GM06990 (cell line): ENCODE measurements at places on chromosomes 11 and 22.

- DNase-seq = no peak
These were observed 11.2 kb downstream of the KREMEN1 start for GRCh38 chr22:29083933-29084591.

- no peak for DNase-seq
These were observed 73.0 kb downstream of the ZBTB44 start for GRCh38 chr11:130241713-130242112.

- no peak for DNase-seq
These were observed 54.0 kb upstream of the PITPNB start for GRCh38 chr22:27972732-27973698.

- no peak for DNase-seq
These were observed 44.6 kb downstream of the RDX start for GRCh38 chr11:110251836-110252235.

DNA sequence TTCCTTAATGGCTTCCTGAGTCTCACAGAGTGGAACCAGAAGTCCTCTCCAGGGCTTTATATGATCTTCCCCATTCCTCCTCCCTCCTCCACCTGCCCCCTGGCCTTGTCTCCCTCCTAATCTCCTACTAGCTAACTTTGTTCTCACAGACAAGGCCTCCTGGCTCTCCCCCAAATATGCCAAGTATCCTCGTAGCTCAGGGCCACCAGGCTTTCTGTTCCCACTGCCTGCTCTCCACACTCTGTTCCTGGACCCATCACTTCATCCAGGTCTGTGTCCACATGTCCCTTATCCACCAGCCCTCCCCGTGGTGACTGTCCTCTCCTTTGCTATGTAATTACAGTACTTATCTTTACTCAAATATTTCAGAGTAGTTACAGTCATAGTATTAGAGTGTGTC is 23.2 kb upstream of the LMO1 start:
- DNase-seq = no peak

DNA sequence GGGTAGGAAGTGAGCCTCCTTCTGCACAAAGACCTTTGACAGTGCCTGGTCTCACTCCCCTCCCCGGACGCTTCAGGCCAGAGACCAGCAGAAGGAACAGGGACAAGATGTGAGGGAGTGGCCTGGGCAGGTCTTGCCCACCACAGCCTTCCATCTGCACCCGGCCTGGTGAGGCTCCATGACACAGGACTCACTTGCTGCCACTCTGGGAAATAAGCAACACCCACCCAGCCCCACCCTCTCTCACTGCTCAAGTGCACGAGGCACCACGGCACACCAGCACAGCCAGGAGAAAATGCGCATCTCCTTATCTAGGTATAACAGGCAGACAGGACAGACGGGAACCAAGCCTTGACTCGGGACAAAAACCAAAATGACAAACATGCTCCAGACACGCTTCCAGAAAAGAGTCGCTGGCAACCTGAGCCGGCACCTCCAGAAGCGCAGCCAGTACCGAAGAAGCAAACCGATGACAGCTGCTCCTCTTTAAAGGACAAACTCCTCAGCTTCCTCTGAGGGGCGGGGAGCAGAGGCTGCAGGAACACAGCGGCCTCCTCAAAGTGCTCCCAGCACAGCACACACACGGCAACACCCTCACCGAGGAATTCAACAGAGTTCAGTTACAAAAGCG is 41.7 kb downstream of the BRD1 start:
- no peak for DNase-seq

DNA sequence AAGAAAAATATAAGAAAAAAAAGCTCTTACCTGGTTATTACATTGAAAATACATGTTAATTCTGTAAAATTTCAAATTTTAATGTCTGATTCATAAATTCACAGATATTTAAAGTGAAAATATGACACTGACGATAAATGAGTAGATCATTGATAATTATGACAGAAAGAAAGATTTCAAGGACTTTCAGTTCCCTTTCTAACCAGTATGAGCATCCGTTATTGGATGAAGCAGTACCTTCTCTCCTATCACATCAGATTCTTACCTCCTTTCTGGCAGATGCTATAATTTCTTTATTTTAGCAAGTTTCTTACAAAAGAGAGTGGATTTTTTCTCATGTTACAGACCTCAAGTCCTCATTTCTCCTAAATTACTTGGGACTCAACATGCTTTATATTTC is 847.3 kb downstream of the JRKL start:
- no peak for DNase-seq

GRCh38 chr22:21990445-21991303 is 8.1 kb upstream of the TOP3B start:
- DNase-seq = no peak

DNA sequence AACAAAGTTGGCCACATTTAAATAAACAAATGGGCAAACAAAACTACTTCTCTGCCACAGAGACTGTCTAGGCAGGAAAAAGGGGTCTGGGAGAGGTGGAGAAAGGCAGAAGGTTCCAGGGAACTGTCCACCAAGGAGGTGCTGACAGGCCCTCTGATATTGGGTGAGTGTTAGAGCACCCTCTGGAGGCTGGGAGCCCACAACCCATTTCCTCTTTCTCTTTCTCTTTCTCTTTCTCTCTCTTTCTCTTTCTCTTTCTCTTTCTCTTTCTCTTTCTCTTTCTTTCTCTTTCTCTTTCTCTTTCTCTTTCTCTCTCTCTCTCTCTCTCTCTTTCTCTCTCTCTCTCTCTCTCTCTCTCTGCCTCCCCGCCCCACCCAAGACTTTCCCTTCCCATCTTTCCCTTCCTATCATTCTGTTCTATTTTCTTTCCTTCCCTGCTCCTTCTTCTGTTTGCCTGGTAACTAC is 912.8 kb downstream of the DLG2 start:
- DNase-seq = no peak

GRCh38 chr22:28048529-28048928 is 129.5 kb upstream of the PITPNB start:
- no peak for DNase-seq

DNA sequence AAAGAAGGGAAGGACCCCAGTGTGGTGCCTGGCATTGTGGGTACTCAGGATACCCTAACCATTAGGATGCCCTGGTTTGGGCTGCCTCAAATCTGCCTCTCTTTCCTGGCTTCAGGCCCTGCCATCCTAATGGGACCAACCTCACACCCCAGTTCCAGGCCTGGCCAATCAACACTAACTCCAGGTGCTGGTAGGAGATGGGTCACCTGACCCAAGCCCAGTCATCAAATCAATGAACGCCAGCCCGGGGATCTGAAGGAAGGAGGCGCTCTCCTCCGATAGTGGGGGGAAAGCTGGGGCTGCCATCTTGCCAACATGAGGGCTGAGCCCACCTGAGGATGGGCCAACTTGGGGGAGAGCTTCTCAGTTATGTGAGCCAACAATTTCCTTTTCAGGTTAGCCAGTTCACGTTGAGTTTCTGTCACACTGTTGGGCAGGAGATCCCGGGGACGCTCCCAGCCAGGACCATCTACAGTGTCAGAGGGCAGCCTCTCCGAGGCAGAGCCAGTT is 12.7 kb downstream of the MFNG start:
- no peak for DNase-seq

DNA sequence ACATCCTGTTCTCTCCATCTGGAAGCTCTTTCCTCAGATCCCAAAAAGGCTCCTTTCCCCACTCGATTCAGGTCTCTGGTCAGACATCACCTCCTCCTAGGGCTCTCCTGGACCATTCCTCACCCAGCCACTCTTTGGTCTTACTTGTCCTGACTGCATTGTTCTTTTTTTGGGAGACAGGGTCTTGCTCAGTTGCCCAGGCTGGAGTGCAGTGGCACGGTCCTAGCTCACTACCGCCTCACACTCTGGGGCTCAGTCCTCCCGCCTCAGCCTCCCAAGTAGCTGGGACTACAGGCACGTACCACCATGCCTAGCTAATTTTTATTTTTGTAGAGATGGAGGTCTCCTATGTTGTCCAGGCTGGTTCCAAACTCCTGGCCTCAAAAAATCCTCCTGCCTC is 2.2 kb upstream of the CORO1B start:
- DNase-seq = no peak

GRCh38 chr11:94178331-94178730 is 49.7 kb downstream of the PANX1 start:
- DNase-seq = no peak

- no peak for DNase-seq
These were observed 532.2 kb upstream of the CCDC90B start for GRCh38 chr11:83818349-83818748.

DNA sequence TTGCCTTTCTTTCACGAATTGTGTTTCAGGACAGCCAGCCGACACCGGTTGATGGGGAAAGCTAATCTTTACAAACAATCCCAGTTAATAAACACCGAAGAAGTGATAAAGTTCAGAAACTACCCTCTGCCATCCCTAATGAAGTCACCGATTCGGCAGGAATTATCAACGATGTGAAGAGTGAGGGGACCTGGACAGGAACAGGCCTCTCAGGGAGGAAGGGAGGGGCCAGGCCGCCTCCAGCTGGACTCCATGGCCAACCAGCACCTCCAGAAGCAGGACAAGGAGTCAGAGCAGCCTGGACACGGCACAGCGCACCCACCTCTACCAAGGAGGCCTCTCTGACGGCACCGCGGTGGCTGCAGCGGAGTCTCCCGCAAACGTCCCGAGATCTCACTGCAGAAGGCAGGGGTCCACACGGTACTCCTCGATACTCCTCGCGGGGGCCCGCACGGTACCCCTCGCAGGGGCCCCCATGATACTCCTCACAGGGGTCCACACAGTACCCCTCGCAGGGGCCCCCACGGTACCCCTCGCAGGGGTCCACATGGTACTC is 3.9 kb downstream of the TOLLIP start:
- no peak for DNase-seq

- no peak for DNase-seq
These were observed 12.0 kb downstream of the SIAE start for GRCh38 chr11:124661553-124661952.

DNA sequence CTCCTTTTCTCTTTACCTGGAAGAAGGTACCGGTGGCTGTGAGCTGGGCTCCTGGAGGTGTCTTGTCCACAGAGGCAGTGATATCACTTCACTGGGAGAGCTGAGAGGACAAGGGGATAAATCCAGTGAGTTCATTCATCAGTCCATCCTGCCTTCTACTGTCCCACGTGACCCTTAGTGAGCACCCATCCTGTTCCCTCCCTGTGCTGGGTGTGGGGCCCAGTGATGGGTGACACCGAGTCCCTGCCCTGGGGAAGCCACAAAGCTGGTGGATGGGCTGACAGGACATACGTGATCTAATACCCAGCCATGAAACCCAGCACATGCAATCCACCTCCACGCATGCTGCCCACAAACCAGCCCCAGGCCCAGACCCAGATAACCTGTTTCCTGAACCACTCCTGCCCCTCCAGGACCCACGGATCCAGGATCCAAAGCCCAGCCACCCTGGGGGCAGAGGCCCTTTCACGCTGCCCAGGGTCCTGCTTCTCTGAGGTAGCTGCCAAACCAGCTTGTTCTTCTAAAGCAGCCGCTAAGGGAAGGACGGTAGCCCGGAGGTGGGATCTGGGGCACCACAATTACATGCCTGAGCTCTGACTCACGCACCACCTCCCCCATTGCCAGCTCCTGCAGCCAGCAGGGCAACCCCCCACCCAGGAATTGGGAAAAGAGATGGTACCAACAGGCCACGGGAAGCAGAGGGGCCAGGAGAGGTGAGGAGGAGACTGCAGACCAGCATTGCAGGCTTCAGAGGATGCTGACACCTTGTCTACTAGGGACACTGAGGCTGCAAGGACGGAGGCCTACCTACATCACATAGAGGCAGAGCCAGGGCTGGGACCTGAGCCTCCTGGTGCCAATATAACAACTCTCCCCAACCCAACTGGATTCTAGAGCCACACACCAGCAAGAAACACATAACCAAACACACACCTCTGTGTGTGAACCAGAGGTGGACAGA is 35.2 kb downstream of the GDPD5 start:
- no peak for DNase-seq

DNA sequence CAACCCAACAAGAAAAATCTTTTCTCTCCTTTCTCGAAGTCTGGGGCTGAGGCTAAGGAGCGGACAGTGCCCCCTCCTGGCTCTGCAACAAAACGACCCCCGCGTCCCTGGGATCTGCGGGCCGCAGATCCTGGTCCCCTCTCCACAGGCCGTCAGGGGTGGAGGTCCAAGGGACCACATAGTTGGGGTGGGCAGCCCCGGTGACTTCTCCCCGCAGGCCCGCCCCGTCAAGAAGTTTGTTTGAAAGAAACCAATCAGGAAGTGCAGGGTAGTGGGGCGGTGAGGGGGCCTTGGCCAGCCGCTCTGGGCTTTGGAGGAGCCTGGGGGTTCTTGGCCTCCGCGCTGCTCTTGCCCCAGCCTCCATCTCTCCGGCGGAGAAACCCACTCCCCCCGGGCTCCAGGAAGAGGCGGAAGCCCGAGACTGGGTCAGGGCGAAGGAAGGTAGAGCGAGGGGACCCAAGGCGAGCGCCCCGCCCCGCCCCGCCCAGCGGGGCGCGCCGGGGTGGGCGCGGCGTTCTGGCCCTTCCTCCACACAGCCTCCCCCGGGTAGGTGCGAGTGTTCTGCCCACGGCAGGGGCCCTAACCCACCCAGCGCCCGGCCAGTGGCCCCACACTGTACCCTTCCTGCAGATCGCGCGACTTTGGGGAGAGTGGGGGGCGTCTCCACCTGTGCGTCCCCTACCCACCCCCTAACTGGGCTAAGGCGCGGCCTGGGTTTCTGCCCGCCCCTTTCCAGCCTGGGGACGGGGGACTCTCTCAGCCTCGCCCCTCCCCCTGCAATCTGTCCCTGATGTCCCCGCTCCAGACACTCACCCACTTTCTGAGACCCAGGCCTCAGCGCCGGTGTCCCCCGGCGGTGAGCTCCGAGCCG is 1.3 kb downstream of the TP53I11 start:
- DNase-seq = no peak

- DNase-seq = no peak
These were observed 103.5 kb downstream of the HIPK3 start for GRCh38 chr11:33360642-33361041.

GRCh38 chr22:24516301-24516737 is 21.2 kb downstream of the UPB1 start:
- peak; percentile 57 for DNase-seq
